Activated T-cell treated with anti-CD3 and anti-CD28 coated beads for 24 hours (primary cell): ENCODE measurements at places on chromosomes 2 and 18.

- DNase-seq = no peak
Observed at GRCh38 chr2:57881998-57882888, 164.4 kb upstream of the VRK2 start.

DNA sequence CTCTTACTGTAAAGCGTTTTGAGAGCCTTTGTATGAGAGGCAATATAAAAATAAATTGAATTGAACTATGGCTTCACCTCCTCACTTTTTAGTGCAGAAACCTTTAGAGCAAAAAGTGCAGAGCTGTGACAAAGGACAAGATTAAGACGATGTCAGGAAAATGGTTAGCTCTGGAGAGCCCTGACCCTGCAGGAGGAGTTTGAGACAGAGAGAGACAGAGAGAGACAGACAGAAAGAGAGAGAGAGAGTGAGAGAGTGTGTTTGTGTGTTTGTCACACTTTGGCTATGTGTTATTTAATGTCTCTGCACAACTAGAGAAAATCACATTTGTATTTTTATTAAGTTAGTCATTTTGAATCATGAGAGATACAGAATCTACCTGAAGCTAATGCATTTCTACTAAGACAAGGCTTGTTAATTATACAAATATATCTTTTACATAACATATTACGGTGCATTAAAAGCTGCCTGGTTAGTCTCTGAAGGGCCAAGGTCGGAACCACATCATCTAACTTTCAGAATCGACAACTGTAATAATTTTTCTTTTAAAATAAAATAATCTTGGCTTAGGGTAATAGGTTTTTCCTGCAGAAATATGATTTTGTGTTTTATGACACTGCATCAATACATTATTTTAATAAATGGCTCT is 423.5 kb upstream of the ZEB2 start:
- no peak for DNase-seq

GRCh38 chr2:114005110-114005783 is 115.4 kb downstream of the ACTR3 start:
- DNase-seq = no peak

DNA sequence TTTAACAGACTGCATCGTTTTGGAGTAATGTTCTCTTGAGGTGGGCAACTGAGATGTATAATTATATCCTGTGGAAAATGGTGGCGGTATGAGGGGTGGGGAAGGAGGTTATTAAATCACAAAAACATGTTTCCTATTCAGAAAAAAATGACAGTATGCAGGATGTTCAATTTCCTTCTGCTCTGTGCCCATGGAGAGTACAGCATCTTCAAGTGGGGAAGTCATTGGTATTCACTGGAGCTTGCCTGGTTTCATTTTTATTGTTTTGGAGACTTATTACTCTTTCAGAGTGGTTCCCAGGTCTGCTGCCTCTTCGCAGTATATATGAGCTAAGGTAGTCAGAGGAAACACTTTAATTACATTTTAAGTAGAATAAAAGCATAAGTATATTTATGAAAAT is 318.8 kb upstream of the RAB12 start:
- no peak for DNase-seq

- no peak for DNase-seq
Observed at GRCh38 chr2:197704434-197705120, 592 bp upstream of the MARS2 start.

- DNase-seq = no peak
Observed at GRCh38 chr2:3661149-3661660, 3.2 kb downstream of the ALLC start.

DNA sequence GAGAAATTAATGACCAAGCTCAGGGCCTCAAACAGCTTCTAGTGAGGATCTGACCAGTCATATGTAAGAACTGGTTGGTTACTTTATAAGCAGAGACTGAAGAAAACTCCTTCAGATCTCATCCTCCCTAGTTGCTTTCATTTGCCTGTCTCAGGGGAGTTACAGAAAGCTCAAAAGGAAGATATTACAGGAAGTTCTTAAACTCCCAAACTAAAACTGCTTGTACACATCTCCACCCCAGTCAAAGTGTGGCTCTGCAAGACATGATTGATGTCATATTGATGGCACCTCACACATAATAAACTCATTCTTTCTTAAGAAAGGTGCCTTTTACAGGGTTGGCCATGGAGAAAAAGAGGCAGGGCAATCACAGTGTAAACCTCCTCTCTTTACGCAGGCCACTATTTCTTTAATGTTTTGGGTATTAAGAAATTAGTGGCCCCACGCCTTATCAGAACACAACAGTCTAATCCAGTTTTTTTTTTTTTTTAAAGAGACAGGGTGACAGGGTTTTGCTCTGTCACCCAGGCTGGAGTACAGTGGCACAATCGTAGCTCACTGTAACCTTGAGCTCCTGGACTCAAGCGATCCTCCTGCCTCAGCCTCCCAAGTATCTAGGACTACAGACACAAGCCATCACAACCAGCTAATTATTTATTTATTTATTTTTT is 62.6 kb upstream of the STK17B start:
- DNase-seq = no peak

- no peak for DNase-seq
Observed at GRCh38 chr18:25365242-25365641, 13.3 kb upstream of the ZNF521 start.
